ENCODE measurements at places on chromosomes 1 and 21. TPM values are rescaled to one million over a fixed set of nuclear protein-coding genes. Genes with fewer than 3 reads are reported as not detected.

CSMD2 gene
- 14.0 TPM for total RNA-seq

GRCh38 chr21:26405071-26405470 is 168.0 kb downstream of the CYYR1 start:
- no peaks in the 10 kb centered on the region for H3K36me3 ChIP-seq
- peaks cover 14% of the 10 kb centered on the region for H3K4me1 ChIP-seq

DNA sequence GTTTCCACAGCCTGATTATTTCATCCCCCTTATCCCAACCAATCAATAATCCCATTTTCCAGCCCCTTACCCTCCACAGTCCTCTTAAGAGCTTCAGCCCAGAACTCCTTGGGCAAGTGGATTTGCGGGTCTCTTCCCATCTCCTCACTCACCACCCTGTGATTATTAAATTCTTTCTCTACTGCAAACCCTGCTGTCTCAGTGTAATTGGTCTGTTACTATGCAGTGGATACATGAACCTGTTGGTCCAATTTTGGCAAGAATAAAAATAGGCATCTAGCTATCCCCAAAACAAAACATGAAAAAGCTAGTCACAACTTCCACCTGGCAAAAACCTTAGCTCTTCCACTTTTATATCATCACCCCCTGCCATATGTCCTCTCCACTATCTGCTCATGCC is 36.2 kb upstream of the TNFSF4 start:
- H3K36me3 ChIP-seq = peaks cover 5% of the 10 kb centered on the region
- no peak for DNase-seq
- H3K4me3 ChIP-seq = no peak overlapping the region
- no peaks in the 10 kb centered on the region for H3K4me1 ChIP-seq

GRCh38 chr1:71586030-71586429 is 505.2 kb upstream of the ZRANB2 start:
- H3K4me1 ChIP-seq = peaks cover 7% of the 10 kb centered on the region
- H3K36me3 ChIP-seq = no peaks in the 10 kb centered on the region
- DNase-seq = no peak
- no peak overlapping the region for H3K27ac ChIP-seq
- no peaks in the 10 kb centered on the region for H3K27me3 ChIP-seq

- H3K36me3 ChIP-seq = peaks cover 30% of the 10 kb centered on the region
- H3K27ac ChIP-seq = no peak overlapping the region
- peak; percentile 1 for DNase-seq
- H3K4me1 ChIP-seq = peaks cover 4% of the 10 kb centered on the region
- H3K27me3 ChIP-seq = no peaks in the 10 kb centered on the region
Observed at GRCh38 chr21:42563686-42564085, 50.0 kb downstream of the SLC37A1 start.

GRCh38 chr1:203555076-203555475 is 61.1 kb downstream of the OPTC start:
- H3K27me3 ChIP-seq = no peaks in the 10 kb centered on the region
- H3K36me3 ChIP-seq = no peaks in the 10 kb centered on the region
- H3K4me1 ChIP-seq = peaks cover 41% of the 10 kb centered on the region
- no peak overlapping the region for H3K27ac ChIP-seq
- no peak overlapping the region for H3K4me3 ChIP-seq
- no peak for DNase-seq

DNA sequence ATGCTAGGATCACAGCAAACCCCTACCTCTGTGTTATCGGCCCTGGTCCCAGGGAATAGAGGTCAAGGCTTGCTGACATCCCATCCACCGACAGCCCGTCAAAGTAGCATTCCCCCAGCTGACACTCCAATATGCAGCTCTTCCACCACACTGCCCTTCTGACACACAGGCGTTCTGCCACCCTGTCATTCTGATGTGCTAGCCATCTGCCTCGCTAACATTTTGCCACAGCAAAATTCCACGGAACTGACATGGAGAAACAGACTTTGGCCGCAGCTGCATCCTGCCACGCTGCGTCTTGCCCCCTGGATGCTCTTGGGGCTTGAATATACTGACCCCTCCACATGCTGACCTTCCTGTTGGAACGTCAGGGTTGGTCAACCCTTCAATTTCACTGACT is 163.2 kb upstream of the CSF3R start:
- no peaks in the 10 kb centered on the region for H3K36me3 ChIP-seq
- no peak for DNase-seq
- H3K4me1 ChIP-seq = peaks cover 9% of the 10 kb centered on the region
